Gastrocnemius medialis (tissue), 4 donors: ENCODE measurements at places on chromosomes 2 and 18. TPM values are rescaled to one million over a fixed set of nuclear protein-coding genes. Genes with fewer than 3 reads are reported as not detected.

DNA sequence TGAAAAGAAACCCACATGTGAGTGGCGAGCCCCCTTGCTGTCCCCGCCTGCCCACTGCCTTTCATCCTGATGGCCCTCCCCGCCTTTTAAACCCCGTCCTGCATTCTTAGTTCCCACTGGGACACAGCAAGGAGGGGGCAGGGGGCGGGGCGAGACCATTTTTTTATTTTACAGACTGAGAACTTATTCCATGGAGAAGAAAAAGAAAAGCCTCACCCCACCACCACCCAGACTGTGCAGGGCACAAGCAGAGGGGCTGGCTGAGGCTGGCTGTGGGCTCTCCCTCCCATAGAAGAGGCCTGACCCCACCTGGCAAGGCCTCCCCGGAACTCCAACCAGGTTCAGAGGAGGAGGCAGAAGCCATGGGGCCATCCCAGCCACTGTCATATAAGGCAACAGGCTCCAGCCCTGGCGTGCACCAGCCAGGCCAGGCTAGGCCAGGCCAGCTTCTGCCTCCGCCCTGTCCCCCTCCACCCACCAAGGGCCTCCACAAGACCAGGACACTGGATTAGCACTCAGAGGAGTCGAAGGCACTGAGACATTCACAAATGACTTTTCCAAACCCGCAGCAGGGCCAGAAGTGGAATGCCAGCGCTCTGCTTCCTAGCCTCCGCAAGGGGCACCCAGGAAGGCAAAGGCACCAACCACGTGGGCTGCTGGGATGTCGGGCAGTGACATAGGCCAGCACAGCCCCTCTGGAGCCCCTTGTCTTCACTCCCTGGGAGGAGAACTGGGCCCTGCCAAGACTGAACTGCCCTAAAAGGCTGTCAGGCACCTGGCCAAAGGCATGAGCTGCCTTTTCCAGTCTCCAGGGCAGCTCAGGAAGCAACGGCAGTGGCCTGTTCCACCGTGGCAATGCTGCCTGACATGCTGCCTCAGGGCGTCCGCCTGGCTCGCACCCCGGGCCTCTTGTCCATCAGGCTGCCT, 37.5 kb upstream of the SEMA4C start:
- peak; percentile 53 for DNase-seq

DNA sequence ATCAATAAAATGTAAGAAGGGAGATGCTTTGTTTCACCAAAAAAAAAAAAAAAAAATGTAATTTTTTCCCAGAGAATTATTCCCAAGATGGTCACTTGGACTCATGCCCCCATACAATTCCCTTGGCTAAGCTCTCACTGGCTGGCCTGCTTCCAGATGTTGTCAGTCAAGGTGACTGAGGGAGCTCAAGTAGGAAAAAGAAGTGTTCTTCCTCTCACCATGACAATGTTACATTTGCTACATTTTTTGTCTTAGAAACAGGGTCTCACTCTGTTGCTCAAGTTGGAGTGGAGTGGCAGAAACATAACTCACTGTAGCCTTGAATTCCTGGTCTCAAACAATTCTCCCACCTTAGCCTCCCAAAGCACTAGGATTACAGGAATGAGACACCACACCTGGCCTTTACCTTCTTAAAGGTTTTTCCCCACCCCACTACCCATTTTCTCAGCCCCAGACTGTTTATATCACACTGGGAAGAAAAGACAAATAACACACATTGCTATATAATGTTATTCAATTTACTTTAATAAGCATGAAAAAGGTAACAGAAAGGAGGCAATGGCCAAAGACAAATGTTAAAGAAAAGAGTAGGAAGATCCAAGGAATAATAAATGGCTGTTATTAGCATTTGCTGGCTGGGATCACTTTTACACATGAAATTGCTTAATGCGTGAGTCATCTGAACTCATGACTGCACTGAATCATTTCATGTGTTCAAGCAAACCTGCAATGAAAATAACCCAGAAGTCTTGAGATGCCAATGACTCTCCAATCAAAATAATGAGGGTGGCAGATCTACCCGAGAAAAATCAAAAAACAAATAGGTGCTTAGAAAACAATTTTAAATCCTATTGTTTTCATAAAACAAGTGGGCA, 45.2 kb downstream of the ACVR1 start:
- DNase-seq = peak; percentile 48

DNA sequence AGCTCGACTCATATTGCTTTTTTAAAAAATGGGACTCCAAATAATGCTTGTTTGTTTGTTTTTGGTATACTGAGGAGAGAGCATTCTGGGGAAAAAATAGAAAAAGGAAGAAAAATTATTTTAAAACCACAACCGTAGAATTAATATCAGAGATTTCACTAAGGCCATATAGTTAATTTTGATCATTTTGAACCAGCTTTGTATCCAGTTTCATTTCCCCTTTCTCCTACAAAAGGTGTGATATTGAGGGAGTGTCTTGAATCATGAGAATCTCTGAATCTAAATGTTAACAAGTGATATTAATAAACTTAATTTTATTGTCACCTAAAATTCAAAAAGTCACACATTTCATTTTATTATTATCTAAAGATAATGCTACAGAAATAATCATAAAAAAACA, 198.5 kb upstream of the GALNT5 start:
- no peak for DNase-seq

DNA sequence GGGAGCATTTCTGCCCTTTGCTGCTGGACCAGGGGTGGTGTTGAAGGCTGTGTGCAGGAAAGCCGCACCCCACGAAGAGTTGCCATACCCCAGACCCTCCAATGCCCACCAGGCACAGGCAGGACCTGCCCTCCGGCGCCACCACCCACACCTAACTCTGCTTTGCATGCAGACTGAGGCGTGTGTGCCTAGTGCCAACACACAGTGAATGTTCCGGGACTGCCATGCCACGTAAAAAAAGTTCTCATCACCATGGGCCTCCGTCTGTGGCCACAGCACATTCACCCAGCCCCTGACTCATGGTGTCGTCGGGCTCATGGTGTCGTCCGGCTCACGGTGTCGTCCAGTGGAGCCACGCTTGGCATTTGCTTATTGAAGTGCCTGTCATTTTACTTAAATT, 184.9 kb upstream of the RAB6C start:
- DNase-seq = no peak

DNA sequence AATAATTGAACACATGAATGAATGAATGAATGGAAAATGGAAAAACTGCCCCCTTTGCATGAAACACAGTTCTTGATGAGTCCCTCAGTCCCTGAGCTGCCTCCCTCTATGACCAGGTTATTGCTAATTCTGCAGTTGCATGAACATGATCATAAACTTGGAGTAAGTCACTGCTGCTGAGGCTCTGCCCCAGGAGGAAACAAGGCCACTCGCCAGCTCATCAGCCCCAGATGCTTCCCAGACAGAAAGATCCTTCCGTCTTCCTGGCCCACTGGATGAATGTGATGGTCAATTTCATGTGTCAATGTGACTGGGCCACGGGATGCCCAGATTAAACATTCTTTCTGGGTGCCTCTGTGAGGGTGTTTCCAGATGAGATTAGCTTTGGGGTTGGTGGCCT, 16.4 kb downstream of the GPR45 start:
- DNase-seq = no peak

GRCh38 chr2:51483720-51484119, 451.8 kb upstream of the NRXN1 start:
- no peak for DNase-seq

DNA sequence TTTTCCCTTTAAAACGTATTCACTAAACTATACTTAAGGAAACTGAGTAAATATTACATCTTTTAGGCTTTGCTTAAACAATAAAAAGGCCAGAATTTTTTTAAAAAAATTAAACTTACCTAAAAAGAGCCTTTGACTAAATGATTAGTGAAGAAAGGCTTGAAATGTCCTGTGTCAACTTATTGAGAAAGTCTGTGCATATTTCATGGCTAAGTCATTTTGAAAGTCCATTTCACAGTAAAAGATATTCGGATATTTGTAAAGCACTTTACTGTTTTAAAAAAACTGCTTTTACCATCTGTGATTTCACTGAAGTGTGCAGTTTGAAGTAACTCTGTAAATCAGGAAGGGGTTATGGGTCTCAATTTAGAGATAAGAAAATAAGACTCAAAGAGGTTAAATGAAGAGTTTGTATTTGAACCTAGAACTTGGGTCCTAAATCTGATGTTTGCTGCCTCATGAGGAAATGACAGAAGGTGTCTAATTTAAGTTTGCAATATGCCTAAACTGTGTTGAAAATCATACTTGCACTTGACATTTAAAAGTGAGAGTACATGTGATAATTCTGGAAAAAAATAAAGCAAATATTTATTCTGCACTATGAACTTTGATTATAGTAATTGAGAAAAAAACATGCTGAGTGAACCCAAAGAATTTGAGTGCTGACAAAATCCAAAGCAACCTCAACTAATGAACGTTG, 50.5 kb downstream of the RAB27B start:
- no peak for DNase-seq

GRCh38 chr2:206969192-206969591, 29.9 kb downstream of the CPO start:
- DNase-seq = no peak

GRCh38 chr2:240906141-240906910, at the start of gene CROCC2:
Gene CROCC2 (plus strand): TSS chr2:240906336. CDS start chr2:240906514, 178 bp downstream.
- DNase-seq = no peak

DNA sequence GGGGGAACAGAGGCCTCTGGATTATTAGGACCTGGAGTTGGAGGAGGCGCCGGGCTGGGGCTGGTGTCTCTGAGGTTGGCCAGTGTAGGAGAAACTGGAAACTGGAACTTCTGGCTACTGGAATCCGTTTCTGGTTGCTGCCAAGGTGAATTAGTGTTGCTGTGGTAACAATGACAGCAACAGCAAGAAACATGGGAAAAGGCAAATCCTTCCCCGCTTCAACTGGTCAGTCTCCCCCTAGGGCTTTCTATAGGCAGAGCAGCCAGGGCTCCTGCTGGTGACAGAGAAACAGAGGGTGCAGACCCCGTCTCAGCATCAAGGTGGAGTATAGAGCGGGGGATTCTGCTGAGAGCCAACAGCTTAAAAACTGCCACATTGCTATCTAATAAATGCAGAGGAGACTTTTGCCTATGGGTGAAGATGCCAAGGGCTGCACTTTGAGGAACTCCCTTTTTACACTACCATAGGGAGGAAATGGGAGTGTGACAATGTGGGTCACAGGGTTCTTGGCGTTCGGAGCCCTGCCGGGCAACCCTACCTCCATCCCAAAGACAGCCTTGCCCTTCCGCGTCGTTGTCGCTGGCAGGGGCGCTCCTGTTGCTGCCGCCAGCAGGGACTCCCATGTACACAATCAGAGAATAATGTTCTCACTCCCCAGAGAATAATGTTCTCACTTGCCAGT, 81.4 kb upstream of the CABLES1 start:
- DNase-seq = no peak

DNA sequence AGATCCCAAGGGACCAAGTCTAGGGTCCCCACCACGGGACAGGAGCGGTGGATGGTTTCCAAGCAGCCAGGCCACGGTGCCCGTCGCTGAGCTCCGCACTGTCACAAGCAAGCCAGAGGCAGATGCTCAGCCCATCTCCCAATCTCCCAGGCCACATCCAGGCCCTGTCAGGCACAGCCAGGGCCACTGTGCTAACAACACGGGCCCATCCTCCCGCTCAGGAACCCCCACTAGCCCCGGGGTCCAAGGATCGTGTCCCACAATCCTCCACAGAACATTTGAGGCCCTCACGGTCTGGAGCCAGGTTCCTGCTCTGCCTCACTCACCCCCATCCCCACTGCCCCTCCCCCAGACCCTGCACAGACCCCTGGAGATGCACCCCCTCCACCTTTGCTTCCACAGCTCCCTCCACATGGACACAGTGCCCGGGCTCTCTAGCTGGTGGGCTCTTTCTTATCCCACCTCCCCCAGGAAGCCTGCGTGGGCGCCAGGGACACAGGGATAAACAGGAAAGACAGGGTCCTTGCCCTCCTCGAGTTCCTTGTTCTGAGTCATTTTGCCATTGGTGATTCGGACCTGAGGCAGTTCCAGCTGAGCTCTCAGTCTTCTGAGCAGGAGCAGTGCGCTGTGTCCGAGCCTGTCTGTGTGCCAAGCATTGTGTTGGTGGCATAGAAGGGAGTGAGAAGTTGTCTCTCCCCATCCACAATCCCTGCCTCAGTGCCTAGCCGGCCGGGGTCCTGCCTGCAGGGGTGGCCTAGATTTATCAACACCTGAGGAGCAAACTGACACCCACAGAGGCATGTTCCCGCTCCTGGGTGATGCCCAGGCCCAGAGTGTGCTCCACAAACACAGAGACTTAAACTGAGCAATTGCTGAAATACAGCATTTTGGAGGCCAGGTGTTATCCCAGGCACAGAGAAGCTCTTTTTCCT, 7.0 kb downstream of the CROCC2 start:
- no peak for DNase-seq

- DNase-seq = no peak
These were observed 24.7 kb upstream of the PNPT1 start for GRCh38 chr2:55718165-55719008.

- no peak for DNase-seq
These were observed 78.0 kb downstream of the SPOPL start for GRCh38 chr2:138579556-138579955.

GULP1 gene
- total RNA-seq = 7.3 TPM

KLHL41 gene
- total RNA-seq = 2,952 TPM

RNF144A gene
- total RNA-seq = 16.2 TPM

RTKN gene
- total RNA-seq = 17.6 TPM

WNT10A gene
- not detected for total RNA-seq

NYAP2 gene
- 1.7 TPM for total RNA-seq

SPATA3 gene
- not detected for total RNA-seq
